ENCODE measurements at places on chromosomes 12 and 14.

DNA sequence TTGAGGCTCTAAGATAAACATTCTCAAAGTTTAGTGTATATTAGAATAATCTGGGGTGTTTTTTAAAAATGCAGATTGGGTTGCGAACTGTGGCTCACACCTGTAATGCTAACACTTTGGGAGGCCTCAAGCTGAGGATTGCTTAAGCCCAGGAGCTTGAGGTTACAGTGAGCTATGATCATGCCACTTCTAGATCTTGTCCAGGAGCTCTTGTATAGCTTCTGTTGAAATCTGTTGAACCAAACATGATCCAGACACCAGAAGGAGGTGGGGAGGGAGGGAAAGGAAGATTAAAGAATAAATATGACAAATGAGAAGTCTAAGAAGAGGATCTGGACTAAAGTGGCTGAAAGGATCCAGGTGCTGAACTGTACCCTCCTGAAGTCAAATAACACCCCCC is 14.4 kb downstream of the PDE1B start:
- DNase-seq: no peak
- no peak overlapping the region for H3K27ac ChIP-seq
- H3K36me3 ChIP-seq: no peaks in the 10 kb centered on the region
- H3K4me3 ChIP-seq: no peak overlapping the region
- no peaks in the 10 kb centered on the region for H3K4me1 ChIP-seq

DNA sequence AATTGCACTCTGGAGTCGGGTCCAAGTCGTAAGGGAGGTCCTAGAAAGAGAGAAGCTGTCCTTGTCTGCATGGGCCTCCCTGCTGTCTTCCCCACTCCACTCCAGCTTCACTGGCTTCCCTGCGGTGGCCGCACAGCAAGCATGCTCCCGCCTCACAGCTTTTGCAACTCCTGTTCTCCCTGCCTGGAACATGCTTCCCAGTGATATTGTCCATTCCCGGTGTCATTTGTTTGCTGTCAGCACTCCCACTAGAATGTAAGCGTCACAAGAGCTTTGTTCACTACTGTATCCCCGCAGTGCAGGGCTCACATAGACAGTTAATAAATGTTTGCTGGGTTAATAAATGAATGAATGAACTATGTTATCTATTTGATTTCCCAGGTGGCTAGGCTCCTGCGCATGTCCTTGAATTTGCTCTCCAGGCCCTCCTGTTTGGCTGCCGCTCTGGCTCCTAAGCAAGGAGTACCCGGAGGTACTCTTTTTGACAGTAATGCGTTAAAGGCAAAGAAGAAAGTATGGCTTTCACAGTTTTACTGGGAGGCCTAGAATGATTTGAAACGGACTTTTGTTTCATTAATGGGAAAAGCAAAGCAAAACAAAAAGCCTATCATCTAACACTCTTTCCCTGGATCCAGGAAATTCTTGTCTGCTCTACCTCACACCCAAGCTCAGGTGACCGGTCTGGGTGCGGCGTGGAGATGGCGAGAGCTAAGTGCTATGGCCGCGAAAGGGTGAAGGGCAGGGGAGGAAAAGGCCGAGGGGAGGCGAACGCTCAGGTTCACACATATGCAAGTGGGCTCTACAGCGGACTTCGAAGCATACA is 6.2 kb upstream of the SLC7A7 start:
- H3K4me3 ChIP-seq: no peak overlapping the region
- H3K27ac ChIP-seq: peak overlapping the region; percentile 76
- H3K4me1 ChIP-seq: no peaks in the 10 kb centered on the region
- no peaks in the 10 kb centered on the region for H3K36me3 ChIP-seq
- H3K27me3 ChIP-seq: no peaks in the 10 kb centered on the region

- H3K36me3 ChIP-seq: no peaks in the 10 kb centered on the region
- no peak overlapping the region for H3K27ac ChIP-seq
- H3K4me3 ChIP-seq: no peak overlapping the region
- H3K27me3 ChIP-seq: no peaks in the 10 kb centered on the region
Measured at GRCh38 chr12:110528277-110528839, 26.2 kb downstream of the RAD9B start.

DNA sequence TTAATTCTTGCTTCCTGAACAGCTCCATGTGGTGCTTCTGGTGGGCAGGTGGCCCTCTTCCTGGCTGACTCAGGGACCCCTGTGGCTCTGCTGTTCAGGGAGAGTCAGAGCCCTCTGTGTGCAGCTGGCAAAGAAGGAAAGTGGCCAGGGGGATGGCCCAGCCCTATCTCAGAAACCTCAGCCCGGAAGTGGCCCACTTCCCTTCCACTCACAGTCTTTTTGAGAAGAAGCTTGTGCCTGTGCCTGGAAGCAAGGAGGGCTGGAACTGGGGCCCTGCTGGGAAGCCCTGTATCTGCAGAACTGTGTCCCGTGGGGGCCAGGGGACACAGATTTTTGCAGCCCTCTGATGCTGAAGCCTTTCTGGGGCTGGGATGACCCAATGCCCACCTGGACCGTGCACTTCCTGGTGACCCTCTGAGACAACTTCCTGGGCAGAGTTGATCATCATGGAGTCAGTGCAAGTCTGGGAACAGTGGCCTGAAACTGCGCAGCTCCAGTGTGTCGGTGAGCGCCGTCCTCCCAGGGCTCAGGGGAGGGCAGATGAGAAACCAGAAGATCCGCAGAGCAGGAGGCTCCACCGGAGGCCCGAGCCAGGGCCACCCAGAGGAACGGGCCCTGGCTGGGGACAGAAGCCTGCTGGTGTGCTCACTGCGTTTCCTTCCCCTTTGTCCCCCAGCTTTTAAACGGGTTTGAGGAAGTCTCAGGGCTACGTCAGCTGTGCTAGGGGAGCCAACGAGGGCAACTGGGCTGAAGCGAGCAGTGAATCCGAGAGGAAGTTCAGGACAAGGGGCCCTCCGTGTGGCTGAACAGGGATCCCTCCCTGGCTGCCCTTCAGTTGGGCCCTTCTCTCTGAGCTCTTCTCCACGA is 217.4 kb upstream of the RTL1 start:
- peak; percentile 16 for DNase-seq
- no peak overlapping the region for H3K4me3 ChIP-seq
- H3K4me1 ChIP-seq: peaks cover 7% of the 10 kb centered on the region
- peak overlapping the region; percentile 60 for H3K27ac ChIP-seq
- no peaks in the 10 kb centered on the region for H3K36me3 ChIP-seq
- no peaks in the 10 kb centered on the region for H3K27me3 ChIP-seq
